ENCODE measurements at places on chromosomes 3 and 15.

DNA sequence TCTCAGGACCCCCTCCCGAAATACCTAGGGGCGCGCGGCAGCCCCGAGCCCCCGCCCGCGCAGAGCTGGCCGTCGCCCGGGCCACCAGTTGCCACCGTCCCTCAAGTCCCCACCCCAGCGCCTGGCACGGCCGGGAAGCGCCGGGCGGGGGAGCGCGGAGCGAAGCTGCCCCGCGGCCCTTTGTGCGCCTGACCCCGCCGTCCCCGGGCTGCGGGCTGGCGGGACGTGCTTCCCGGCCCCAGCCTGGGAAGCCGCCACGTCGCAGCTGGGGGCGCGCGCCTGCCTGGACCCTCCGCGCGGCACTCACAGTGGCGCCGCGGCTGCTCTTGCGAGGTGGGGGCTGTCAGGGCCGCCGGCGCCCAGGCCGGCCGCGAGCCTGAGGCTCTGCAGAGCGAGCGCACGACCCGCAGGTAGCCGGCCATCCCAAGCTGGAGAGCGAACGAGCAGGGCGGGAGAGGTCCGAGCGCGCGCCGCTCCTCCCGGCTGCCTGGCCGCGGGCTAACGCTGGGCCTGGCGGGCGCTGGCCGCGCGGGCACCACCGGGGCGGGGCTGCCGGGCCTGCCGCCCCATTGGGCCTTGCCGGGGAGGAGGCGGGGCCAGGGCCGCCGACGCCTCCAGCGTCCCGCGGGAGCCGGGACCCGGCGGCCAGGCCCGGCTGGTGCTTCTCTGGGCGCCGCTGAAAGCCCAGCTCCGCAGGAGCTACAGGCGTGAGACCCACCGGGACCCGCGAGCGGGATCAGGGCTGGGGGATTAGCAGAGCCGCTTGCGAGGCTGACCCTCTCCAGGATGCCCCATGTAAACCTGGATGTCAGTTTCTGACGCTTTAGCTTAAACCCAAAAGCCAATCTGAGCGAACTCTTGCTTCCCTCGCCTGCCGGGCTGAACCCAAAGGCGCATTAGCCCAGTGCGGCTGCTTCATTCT, at the start of gene IDH2:
TSS of gene IDH2 (minus strand) at position 500 of the 922 bp plus-strand sequence. CDS start at position 422, 78 bp downstream.
- peak; percentile 55 for DNase-seq

DNA sequence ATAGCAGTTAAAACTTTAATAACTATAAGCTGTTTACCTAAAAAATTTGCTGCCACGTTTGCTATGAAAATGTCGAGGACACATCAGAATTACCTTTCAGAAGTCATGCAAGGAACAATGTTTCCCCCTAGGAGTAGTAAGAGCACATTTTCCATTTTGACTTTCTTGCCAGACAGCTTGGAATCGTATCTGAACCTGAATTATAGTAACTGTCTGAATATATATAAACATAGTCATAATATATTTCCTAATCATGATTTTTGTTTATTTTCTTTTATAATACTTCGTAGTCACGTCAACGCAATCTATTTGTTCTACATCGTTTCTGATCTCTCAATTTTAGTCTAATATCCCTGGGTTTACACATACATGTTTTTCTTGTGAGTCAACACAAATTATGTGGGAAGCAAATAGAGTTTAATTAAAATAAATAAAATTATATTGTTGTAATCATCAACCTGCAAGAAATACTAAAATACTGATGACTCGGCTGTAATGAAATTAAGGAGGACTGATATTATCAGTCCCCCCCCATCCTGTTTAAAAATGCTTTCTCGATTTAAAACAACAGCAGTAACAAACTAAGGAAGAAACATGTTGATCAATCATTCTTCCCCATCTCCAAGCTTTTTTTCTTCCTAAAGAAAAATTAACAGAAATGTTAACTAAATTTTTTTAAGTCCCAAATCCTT, 78.4 kb downstream of the MME start:
- no peak for DNase-seq

DNA sequence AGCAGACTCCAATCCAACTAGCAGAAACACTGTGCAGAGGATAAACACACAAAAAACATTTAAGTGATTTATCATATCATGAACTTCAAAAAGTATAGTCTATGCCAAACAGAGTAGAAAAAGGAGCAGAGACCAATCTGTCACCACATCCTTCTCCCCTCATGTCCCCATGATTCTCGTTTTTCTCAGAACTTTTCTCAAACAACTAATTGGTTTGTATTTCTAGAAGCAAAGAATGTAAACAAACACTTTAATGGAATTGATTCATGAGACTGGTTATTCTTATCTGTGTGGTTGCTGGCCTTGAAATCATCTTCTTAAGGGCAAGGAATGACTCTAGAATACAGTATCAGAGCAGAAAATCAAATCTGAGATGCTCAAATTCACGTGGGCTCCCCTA, 294.2 kb upstream of the THBS1 start:
- DNase-seq = no peak

DNA sequence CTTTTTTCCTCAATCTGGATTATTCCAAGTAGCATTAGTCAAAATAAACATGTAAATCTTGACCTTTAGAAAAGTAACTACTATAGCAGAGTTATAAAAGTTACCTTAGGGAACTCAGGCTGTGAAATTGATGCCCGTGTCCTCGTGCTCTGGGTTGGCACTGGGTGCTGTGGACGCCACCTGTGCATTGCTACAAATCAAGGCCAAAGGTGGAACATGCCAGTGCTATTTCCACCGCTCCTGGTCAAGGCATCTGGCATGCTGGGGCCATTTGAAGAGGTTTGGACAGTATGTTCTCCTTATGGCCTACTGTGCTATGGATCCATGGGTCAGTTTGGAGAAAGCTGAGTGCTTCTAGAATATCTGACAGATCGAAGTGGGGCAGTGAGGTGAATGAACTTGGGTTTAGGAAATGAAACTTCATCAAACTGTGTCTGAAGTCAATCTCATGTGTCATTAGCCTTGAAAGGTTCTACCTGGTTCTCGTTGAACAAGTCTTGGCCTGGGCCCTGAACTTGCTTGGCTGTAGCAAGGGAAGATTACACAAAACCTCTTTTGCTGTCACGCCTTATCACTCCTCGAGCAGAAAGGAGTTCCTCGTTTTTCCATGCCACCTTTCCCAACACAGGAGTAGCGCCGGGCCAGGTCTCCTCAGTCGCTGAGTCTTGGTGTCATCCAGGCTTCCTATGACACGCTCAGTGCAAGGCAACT, 397.6 kb upstream of the RGMA start:
- no peak for DNase-seq

- no peak for DNase-seq
Observed at GRCh38 chr3:167864552-167864874, 129.0 kb downstream of the SERPINI1 start.

DNA sequence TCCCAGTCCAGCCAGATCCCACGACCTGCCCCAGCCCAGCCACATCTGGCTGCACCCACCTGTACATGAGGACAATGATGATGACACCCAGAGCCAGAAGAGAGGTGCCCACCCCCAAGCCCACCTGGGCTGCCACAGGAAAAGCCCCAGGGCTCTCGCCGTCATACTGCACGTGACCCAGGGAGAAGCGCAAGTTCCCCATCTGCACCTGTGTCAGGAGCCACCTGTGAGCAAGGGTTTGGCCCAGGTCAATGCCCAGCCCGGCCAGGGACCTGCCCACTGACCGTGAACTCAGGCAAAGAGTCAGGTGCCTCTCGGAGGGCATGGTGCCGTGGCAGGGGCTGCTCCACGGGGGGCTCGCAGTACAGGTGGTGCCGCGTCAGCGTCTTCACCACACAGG, 16.3 kb downstream of the PLXNB1 start:
- DNase-seq = no peak

DNA sequence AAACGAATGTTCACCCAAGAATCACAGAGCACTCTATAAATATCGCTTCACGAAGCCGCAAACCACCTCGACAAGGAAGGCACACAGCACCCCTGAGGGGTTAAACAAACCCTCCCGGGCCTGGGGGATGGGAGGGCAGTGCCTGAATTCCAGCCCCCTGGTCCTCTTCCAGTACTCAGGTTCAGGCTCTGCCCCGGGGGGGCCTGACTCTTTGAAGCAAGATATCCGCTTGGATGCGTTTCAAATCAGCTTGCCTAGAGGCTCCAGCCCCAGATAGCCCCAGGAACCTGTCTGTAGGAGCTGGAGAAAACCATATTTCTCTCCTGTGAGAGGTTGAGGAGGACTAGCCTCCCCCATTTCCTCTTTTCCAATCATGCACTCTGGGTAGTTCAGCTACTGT, 194.7 kb downstream of the WNT5A start:
- DNase-seq = no peak

DNA sequence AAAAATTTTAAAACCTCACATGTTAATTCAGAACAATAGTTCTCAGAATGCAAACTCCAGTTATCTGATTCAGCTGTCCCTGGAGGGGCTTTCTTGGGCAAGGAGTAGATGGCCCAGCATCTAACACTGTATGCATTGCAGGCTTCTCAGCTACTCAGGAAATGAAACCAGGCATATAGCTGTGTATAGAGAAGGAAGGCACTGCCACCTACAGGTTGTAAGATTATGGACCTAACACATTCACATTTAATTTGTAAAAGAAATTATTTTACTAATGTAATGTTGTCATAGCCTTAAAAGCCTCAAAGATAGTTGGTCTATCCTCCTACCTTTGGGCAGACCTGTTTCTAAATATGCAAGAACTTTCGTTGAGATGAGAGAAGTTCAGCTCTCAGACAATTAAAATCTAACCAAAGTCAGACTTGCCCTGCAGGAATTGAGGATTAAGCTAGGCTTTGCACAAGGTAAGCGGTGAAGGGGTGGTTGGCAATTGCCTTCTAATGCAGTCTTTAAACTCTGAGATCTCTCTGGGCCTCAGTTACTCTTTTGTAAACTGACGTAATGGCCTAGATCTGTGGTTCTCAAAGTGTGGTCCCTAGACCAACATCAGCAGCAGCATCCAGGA, 132.8 kb upstream of the SLC24A5 start:
- no peak for DNase-seq

DNA sequence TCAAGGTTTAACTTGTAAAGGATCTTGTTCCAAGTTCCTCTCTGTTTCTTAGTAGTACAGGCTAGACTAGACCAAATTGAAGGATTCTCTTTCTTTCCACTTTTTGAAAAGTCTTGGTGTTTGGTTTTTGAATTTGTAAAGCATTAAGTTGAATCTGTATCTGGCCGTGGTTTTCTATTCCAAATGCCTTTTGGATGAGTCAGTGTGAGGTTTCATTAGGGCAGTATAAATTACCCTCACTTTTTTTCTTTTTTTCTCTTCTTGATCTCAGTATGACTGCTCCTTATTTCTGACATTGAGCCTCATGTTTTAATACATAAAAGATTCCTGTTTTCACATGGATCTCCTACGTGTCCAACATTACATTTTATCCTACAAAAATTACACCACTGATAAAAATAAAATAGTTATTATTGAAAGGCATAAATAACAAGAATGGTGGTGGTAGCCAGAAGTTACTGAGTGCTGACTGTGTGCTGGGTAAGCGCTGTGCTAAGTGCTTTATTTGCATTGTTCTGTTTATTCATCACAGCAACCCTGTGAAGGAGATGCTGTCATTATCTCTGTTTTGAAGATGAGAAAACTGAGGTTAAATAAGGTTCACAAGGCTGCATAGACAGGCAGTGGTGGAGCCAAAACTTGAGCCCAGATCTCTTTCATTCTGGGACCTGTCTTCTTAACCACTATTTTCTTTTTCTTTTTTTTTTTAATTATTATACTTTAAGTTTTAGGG, 48.3 kb downstream of the MITF start:
- DNase-seq = no peak

DNA sequence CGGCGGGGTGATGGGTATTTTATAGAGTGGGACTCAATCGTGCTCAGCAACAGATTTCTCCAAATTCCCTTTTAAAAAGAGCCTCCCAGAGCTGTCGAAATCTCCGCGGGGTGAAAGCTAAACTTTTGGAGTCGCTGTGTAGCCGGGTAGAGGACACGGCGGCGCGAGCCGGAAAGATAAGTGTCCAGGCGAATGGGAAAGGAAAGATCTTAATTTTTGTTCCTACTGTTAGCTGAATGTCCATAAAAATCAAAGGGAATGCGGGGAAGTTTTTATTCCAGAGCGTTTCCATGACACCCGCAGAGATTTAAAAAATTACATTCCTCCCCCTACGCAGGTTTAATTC, 9.1 kb downstream of the EOMES start:
- no peak for DNase-seq

GRCh38 chr15:83927704-83928391, 273.9 kb downstream of the ADAMTSL3 start:
- no peak for DNase-seq

DNA sequence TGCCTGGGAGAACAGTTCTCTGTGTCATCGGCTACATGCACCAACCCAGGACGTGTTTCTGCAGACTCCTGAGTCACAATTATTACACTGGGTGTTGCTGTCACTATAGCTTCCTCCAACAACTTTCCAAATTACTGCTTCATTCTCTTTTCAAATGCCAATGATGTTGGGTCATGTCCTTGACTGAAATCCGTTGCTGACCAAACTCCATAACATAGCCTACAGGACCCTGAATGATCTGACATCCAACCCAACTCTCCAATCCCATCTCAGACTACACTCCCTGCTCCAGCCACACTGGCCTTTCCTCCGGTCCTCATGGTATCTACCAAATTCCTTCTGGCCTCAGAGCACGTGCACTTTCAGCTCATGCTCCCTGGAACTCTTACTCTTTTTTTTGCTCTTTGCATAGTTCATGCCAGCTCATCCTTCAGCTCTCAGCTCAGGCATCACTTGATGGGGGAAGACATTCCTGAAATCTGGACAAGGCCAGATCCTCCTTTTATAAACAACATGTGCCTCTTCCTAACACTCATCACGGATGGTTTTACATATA, 108.8 kb upstream of the PTPRG start:
- DNase-seq = no peak

DNA sequence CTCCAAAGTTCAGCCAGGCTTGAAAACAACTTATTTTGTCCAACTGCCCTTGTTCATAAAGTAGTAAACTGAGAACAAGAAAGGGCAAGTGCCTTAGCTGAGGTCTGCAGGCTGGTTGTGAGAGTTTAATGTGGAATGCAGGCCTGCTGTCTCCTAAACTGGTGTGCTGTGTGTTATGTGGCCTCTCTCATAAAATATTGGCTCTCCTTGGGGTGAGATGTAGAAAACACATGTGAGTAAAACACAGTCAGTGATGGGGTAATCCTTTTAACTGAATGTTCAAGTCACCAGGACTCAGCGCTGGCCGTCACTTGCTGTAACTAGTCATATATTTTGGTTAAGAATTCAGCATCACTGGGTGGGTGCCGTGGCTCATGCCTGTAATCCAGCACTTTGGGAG, 7.1 kb upstream of the ST6GAL1 start:
- no peak for DNase-seq

DNA sequence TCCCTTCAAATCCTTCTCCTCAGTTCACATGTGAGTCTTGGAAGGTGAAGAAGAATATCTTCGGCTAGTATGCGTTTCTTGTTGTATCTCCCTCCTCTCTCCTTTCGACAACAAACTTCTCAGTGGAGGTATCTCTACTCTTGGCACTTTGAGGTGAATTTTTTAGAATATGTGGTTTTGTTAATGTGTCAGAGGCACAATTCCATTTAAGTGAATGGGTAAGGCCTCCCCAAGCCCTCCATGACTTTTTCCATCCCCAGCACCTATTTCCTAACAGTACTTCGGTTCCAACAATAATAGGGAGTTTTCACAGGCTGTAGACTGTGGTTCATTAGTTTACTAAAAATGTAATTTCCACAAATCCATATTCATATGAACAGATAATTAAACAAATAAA, 74.2 kb downstream of the TM4SF4 start:
- DNase-seq = no peak

All from effector memory CD4-positive, alpha-beta T cell (primary cell).